ENCODE measurements at places on chromosomes 3 and 15.
A peak's percentile ranks its signal among the peaks of the same experiment; 100 is the strongest.

DNA sequence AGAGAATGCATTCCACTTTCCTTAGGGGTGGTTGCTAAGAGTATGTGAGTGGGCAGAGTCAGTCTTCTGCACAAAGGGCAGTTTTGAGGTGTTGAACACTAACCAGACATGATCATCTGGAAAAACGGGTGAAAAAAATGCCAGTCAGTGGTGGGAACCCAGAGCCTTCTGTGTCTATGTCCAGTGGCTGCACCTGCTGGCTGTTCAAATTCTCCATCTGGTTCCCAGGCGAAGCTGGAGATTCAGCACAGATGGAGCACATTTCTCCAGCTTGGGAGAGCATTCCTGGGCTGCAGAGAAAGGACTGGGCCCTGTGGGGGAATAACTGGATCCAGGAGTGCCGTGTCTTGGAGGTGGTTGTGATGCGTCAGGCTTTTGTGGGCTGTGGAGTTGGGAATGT lies 74.1 kb downstream of the TRAK1 start:
- no peak for DNase-seq

GRCh38 chr3:46471371-46471914 lies 6.7 kb upstream of the LTF start:
- no peak for DNase-seq

DNA sequence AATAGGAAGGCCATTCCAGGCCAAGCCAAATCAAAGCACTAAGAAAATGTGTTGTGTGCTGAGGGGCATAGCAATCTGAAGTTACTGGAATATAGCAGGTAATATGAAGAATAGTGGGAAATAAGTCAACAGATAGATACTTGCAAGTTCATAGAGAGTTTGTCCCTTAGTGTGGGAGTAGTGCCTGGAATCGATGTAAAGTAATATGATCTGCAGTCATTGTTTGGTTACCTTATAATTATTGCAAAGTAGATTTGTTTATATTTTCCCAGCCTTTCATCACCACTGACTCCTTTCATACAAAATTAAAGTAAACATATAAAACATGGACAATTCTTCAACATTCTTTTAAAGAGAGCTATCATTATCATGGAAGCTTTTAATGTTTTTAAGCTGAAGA lies 420.9 kb upstream of the NECTIN3 start:
- DNase-seq: no peak

DNA sequence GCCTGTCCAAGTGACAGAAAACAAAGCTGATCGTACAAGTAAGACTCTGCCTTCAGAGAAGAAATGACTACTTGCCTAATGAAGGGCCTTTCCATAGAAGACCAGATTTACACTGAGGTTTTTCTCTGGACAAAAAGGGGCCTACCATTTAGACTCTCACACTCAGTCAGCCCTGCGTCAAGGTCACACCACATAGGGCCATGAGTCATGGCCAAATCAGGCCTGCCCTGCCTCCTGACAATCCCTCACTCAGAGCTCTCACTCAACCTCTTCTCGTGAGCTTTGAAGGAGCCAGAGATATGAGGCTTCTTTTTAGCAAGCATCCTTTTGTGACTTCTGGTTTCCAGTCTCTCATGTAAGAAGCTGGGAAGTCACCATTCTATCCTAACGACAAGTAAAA lies 68.1 kb upstream of the NMNAT3 start:
- no peak for DNase-seq

- DNase-seq: no peak
Measured at GRCh38 chr15:72176159-72176558, 21.4 kb downstream of the GRAMD2A start.

DNA sequence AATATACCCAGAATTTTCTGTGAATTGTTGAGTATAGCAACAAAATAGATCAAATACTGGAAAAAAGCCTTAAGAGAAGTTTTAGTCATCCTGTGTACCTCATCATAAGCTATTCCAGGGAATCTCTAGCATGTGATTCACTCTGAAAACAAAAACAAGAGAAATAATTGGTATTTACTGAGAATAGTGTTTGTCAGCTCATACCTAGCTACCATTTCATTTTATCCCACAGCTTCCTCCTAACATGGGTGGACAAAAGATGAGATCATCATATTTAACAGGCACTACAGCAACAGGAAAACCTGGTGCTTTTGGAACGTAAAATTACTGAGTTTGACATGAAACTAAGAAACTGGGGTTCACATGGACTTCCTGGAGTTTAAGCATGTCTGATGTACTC lies 753.5 kb upstream of the NECTIN3 start:
- DNase-seq: no peak

GRCh38 chr3:12831301-12831866 lies 10.0 kb downstream of the RPL32 start:
- DNase-seq: no peak

- DNase-seq: no peak
Measured at GRCh38 chr3:1406250-1406649, 313.4 kb downstream of the CNTN6 start.

DNA sequence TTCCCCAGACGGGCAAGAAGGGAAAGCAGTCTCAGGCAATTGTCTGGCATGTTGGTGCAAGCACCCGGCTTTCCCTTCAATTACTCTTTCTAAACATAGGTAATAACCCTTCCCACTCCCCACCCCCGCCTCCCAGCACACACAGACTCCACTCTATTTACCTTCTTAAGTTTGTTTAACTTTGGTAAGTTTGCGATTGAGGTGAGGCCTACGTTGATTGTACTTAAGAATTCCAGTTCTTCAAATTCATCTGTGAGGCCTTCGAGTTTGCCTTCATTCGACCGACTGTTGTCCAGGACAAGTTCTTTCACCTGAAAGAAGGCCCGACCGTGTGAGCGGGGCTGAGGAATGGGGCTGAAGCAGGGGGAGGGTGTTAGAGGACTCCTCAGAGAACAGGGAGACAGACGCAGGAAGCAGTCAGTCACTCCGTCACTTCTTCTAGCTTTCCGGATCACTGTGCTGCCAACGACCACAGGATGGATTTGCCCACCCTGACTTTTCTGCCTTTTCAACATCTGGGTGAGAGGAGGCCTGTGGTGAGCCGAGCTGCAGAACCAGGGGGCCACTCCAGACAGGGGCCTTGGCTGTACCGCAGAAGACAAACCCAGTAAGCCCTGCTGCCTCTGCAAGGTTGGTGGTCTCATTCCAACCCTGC lies 33.0 kb downstream of the ANP32A start:
- no peak for DNase-seq

DNA sequence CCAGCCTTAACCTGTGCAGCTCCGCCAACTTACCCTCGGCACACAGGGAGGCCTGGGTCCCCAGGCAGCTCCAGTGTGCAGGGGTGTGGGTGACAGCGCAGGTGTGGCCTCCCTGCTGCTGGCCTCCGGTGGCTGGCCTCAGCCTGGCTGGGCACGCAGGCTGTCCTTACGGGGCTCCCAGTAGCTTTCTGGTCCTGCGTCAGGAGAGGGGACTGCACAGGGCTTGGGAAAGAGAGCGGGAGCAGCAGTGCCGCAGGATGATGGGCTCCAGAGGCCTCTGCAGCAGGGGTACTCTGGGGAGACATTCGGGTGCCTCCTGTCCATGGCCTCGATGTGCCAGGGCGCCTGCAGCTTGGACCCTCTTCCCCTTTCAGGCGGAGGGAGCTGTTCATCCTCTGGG lies 9.4 kb downstream of the APBA2 start:
- no peak for DNase-seq

DNA sequence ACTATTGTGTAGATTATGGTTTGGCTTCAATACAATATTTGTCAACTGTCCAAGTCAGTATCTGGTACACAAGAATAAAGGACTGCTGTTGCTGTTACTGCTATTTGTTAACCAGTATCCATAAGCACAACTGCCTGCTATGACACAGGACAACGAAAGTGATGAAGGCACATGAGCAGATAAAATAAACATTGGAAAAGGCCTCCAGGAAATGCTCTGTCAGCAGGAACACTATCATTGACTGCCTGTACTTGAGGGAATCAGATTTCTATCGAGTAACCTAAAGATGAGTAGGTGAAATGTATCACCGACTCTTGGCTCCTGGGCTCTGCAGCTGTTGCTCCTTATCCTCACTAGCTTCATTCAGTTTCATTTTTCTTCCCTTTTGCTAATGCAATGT lies 56.5 kb downstream of the FMN1 start:
- DNase-seq: peak; percentile 32

DNA sequence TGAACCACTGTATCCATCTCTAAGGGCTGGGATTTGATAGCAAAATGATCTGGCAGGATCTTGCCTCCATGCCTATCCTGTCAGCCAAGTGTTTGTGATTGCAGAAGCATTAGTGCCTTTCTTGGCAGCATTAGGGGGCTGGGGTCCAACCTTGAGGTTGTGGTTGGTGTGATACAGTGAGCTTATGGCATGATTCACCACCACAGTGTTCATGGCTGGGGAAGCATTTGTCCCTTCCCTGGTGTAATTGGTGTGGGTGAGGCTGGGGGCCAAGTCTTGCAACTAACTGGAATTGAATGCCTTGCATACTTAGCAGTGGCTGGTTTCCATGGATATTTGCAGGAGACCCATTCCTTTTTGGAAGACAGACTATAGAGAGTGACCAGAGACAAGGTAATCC lies 271.0 kb upstream of the TBL1XR1 start:
- no peak for DNase-seq

DNA sequence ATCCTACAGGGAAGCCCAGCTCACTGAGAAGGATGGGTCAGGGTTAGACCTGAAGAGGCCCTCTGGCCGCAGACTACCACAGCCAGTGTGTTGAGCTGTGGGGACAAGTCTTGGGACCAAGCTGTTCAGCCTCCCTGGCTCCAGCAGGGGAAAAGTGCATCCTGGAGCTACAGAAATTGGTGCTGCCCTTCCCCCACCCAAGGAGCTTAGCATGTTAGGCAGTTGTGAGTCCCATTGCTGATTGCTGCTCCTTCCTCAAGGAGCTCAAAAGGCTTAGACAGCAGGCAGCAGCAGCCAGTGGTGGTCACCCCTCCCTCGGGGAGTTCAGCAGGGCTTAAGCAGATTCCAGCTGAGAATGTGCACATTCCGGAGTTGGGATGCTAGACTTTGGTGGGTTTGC lies 165.6 kb downstream of the ATP8B4 start:
- DNase-seq: no peak

GRCh38 chr3:16534640-16535262 lies 21.3 kb upstream of the RFTN1 start:
- no peak for DNase-seq

DNA sequence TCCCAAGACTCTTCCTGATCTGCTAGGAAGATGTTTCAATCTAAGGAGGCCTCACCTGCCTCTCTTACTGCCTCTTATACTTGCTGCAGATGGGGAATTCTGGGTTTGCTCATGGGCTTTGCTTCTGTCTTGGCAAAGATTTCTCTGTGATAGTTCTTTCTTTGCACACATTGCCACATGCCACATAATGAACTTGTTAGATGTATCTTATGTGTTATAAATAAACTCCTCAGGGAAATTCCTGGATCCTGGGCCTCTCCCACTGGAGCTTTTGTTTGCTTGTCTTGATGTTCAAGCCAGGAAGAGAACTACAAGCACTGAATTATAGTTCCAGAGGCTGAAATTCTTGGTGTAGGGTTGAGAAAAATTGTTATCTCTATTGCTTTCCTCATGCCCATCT lies 12.2 kb downstream of the RTP1 start:
- DNase-seq: no peak

DNA sequence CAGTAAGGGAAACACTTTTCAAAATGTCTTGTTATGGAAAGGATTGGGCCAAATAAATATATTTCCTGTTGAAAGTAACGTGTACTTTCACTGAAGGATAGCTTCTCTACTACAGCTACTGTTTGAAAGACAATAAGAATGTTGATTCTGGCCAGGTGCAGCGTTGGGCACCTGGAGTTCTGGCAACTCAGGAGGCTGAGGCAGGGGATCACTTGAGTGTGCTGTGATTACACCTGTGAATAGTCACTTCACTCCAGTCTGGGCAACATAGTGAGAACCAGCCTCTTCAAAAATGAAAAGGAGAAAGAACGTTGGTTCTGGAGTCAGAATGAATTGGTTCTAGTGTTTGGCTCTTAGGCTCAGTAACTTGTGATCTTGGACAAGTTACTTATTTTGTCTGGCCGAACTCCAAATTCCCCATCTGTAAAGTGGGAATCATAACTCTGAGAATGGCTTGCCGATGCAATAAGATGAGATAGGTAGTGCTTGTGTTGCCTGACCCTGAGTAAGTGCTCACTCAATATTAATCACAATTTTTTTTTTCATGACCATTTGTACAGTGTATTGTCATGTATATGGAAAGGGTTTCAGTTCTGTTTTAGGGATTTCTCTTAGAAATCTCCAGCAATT lies 310.8 kb downstream of the PTPRG start:
- no peak for DNase-seq

DNA sequence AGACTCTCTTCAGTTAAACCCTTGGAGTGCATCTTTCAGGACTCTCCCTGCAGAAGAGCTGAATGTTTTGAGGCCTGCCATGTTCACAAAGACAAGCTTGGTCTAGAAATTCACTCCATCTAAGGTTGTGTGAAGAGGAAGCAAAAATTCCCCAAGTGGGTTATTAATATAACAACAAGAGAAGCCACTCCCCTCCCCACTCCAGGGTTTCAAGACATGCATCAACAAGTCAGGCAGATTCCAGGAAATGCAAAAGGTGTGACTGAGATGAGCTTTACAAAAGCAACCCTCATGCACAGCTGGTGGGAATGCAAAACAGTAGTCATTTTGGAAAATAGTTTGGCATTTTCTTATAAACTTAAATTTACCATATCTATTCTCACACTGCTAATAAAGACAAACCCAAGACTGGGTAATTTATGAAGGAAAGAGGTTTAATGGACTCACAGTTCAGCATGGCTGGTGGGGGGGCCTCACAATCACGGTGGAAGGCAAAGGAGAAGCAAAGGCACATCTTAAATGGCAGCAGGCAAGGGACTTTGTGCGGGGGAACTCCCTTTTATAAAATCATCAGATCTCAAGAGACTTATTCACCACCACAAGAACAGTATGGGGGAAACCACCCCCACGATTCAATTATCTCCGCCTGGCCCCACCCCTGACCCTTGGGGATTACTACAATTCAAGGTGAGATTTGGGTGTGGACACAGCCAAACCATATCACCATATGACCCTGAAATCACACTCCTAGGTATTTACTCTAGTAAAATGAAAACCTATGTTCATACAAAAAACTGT lies 31.3 kb downstream of the TARS3 start:
- no peak for DNase-seq

DNA sequence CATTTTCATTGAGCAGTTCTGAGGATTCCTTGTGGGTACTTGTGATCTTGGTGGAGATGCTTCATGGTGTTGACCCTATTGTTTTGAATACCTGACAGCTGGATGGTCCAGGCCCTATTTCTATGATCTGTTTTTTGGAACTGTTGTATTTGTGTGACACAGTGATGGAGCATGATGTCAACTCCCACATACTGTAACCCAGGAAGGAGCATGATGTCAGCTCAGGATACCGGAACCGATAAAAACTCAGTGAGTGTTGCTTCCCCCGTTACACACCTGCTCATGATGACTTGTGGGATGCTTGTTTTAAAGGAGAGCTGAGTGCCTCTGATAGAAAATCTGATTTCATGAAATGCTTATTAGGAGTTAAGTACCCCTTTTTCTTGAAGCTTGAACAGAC lies 45.1 kb downstream of the ZBTB38 start:
- DNase-seq: no peak
